ENCODE measurements at places on chromosomes 6 and 20.

GRCh38 chr6:32194825-32195651 is 2.6 kb upstream of the GPSM3 start:
- DNase-seq = peak; percentile 65

- DNase-seq = peak; percentile 15
Observed at GRCh38 chr6:10419749-10420545, 5.1 kb upstream of the TFAP2A start.

- DNase-seq = peak; percentile 81
Observed at GRCh38 chr6:28981833-28982475, 23.2 kb downstream of the ZNF311 start.

DNA sequence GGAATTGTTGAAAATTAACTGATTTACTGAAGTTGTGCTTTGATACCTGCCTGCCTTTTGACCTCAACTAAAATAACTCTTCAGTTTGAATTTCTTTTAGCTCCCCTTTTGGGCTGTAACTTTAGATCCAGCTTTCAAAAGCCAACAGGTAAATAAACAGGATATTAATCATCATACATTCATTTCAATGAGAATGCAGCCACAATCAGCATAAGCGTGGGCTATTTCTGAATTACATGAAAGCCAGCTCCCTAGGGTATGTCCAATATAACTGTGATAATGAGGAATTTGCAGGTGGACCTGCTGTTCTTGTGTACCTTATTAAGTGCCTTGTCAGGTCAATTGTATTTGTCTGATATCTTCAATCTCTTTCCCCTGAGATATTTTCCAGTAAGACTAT is 830.6 kb downstream of the KIF16B start:
- DNase-seq = no peak

DNA sequence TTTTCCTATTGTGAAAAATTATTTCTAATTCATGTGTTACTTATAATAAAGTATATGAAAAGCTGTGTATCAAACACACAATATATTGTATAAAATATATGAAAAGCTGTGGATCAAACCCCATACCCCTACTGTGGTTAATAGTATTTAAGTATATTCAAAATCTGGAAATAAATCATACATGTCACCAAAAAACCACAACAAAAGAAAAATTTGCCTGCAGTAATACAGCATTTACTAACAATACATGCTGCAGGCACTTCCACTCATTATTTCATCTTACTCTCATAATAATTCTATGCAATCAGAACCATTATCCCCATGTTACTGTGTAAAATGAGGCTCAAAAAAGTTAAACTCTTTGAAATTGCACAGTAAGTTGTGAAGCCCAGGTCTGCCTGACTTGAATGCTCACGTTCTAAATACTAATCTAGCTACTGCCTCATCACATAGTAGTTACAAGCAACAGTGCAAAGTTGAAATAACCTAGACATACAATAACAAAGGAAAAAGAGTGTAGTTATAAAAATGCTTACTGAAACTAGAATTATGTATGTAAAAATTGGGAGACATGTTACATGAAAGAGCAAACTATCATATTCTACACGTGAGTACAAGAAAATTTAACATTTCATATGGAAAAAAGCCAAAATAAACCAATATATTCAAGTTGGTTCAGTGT is 61.7 kb downstream of the FAM217A start:
- no peak for DNase-seq

DNA sequence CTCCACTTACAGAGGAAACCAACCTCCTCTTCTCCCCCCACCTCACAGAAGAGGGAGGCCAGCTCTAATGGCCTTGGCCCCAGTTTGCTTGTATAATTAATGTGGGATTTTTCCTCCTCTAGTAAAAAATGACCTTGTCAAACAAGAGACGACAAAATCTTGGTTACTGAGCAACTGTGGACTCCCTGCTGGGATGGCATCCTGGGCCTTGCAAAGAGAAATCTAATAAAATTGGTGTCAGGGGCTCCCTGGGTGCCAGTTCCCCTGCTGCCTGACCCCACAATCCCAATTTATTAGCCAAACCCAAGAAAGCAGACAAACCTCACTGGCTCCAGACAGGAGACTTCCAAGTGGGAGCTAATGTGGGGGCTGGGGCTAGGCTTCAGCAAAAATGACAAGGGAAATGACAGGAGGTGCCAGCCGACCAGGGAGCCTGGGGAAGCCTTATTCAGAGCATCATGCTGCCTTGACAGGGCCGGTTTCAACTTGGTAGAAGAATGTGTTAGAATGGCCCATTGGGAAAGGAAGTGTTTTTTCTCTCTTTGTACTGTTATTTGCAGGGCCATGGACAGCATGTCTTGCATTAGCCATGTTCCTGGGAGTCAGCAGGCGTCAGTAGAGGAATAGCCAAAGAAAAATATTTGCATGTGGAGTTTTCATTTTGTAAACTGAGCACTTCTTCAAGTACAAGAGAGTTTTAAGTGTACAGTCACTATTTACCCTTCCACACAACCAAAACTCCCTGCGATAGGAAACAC is 816.9 kb downstream of the DHX35 start:
- no peak for DNase-seq

GRCh38 chr6:138571181-138571580 is 71.9 kb upstream of the NHSL1 start:
- no peak for DNase-seq

GRCh38 chr6:51908243-51908642 is 179.2 kb downstream of the PKHD1 start:
- no peak for DNase-seq

- no peak for DNase-seq
Observed at GRCh38 chr20:34997131-34997561, 41.5 kb downstream of the MYH7B start.

DNA sequence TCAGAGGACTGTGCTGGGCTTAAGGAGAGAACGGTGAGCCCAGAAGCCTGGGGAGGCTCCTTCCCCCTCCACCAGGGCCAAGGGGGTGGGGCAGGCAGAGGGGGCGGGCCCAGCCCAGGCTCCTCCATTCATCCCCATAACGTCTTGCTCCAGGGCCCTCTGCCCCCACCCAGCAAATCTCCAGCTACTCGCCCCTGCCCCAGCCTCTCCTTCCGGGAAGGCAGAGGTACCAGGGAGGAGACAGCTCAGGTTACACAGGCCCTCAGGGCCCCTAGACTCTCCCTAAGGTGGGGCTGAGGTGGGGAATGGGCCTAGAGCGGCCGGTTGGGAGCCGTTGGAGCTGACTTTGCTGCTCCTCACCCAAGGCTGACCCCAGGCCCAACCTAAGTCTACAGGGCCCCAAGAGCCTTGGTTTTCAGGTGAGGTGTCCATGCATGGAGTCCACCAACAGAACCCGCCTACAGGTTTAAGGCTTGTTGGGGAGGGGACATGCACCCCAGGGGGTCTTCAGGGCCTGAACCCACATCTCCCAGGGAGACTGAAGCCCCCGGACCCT is 1.2 kb downstream of the LAMA5 start:
- peak; percentile 95 for DNase-seq

DNA sequence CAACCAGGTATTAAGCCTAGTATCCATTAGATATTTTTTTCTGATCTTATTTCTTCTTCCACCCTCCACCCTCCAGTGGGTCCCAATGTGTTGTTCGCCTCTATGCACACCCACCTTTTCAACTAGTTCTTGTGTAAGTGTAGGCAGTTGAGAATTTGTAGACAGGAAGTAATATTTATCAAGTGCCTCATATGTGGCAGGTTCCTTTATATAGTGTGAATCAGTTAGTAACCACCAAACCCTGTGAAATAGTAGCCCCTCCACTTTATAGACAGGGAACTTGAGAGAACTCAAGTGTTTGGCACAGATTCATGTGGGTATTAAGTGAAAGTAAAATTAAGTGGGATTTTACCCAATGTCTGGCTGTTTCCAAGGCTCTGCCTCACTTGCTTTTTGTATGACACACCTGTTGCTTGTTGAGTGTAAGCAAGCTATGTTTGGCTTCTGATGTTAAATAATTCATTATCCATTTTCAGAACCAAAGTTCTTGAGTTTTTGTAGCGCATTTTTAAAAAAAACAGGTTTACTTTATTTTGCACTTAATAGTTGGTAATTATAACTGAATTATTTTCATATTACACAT is 24.8 kb downstream of the AFDN start:
- DNase-seq = no peak

DNA sequence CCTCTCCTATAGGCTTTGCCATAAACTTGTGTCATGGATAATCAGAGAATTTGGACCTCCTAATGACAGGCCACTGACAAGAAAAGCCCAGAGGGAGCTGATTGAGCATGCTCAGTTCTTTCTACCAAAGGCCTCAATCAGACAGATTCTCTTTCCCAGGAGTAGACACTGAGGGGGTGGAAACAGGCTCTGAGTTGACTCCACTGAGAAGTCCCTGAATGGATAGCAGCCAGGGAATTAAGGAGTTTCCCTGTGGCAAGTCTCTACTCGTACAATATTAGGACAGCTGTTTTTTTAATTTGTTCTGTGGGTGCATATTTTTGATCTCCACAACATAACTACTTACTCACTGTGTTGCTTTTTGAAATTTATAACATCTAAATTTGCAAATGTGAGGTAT is 63.3 kb downstream of the SLC16A10 start:
- DNase-seq = no peak

GRCh38 chr6:74671558-74672025 is 534.3 kb downstream of the COL12A1 start:
- DNase-seq = no peak

DNA sequence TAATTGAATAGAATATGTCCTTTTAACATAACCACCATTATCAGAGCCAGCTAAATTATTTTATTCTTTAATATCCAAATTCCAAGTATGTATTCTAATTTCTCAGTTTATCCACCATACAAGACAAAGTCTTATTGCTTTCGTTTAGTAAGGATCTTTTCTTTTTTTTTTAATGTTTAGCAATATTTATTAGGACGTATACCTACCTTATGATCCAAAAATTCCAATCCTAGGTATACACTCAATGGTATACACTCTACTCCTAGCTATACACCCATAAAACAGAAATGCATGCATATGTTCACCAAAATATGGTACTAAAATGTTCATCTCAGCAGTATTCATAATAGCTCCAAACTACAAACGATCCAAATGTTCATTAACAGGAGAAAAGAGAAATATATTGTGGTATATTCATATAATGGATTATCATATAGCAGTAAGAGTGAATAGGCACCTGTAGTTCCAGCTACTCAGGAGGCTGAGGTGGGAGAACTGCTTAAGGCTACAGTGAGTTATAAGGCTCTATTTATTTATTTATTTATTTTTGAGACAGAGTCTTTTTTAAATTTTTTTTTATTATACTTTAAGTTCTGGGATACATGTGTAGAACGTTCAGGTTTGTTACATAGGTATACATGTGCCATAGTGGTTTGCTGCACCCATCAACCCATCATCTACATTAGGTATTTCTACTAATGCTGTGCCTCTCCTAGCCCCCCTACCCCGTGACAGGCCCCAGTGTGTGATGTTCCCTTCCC is 17.3 kb downstream of the TNFAIP3 start:
- no peak for DNase-seq

DNA sequence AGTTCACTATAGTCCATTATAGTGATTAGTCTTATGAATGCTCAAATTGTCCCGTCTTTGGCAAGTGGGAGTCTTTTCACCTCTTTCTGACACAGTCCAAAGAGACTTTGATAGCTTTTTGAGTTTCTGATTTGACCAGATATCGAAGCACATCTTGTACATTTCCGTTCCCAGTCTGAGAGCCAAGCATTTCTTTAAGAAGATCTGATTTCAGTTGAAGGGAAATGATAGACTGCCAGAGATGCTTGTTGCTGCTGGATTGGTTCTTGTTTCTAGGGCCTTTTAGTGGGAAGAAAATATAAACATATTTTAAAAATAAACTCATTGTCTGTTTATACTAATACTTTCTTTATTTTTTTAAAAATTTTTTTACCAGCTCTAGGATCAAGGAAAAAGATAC is 54.1 kb upstream of the IER3 start:
- no peak for DNase-seq

DNA sequence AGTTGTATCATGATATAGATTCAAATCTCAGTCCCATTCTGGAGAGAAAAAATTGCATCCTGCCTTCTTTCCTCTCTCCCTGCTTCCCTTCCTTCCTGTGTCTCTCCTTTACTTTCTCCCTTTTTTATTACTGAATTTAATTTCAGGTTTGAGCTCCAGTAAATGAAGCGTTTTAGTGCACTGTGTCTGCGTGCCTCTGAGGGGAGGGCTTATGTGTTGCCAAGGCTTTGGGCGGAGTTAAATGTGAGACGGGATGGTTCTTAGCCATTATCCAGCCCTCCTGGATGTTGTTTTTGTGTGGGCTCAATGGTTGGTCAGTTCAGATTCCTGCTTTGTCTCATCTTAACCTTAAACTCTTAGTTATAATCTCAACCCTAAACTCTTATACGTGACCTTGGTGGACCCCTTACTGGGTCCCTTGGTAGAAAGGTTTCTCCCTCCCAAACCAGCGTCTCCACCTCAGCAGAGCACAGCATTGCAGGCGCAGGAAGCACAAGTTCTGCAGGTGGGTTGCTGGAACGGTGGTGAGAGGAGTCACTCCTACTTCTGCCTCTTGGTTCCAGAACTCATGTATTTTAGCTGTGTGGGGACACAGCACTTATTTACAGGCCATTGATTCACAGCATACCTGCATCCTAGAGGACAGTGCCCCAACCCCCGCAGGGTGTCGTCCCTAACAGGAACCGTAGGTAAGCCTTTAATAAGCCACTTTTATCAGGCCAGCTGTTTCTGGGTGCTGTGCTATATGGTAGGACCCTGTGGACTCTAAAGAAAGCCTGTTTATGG is 68.5 kb downstream of the DNAH8 start:
- no peak for DNase-seq

DNA sequence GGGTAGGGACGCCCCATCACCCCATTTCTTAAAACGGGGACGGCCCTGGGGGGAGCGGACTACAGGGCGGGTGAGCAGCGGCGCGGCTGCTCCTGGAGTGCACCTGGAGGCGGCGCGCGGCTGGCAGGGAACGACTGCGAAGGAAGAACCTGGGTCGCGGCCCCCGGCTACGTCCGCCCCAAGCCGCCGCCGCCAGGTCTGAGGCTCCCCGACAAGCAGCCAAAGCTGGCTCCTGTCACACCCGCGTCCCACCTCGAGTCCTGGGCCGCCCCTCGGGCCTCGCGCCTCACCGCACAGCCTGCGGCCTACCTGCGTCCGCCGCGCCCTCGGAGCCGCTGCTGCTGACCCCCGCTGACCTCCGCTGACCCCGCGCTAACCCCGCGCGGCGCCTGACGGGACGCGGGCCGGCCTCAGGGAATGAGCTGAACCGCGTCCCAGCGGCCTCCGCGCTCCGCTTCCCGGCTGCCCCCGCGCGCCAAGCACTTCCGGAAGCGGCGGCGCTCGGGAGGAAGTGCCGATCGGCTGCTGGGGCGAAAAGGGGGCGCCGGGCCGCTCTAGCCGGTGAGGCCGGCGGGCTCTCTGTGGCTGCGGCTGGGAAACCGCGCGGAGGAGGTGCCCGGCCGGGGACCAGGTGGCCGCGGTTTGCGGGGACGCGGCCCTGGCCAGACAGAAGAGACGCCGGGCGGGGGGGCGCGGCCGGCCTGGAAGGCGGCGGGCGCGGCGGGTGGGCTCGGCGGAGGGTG is at the start of the genes ARFRP1 and ZGPAT:
ARFRP1 (minus strand) TSS at position 419 of the 743 bp plus-strand sequence. CDS start 885 bp downstream, outside the sequence.
ZGPAT (plus strand) TSS at position 482 of the 743 bp plus-strand sequence. CDS start 542 bp downstream, outside the sequence.
- DNase-seq = peak; percentile 96

GRCh38 chr6:16663901-16664300 is 97.4 kb downstream of the ATXN1 start:
- DNase-seq = no peak

- no peak for DNase-seq
Observed at GRCh38 chr6:105138141-105138540, 41.7 kb downstream of the POPDC3 start.

GRCh38 chr20:48329031-48329615 is 498.7 kb downstream of the PREX1 start:
- no peak for DNase-seq

Measured in Calu3 (cell line).